ENCODE measurements at places on chromosomes 5 and 9.

DNA sequence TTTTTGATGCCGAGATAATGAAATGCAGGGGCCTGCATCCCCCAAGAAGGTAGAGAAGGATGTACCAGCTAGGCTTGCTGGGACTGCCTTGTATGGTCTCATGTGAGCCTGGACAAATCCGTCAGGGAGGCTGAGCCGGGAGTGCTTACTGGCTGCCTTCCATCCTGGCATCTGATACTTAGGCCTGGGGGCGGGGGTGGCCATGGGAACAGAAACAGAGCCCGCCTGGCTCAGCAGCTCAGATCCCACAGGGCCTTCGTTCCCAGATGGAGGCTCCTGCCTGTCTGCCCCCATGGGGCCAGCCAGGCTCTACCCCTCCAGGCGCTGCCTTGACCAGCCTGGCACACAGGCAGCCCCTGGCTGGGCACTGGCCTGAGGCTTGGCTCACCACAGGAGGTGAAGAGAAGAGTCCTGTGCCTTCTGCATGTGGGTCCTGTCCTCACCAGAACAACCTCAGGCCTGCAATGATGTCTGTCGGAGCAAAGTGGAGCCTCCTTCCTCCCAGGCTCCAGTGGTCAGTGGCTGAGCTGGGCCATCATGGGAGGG lies 10.5 kb upstream of the SPATA31E1 start:
- DNase-seq = no peak

GRCh38 chr9:16959391-16959790 lies 88.9 kb upstream of the BNC2 start:
- DNase-seq = no peak

GRCh38 chr5:111227226-111227782 lies 3.1 kb downstream of the CAMK4 start:
- DNase-seq = peak; percentile 30

- no peak for DNase-seq
Observed at GRCh38 chr9:104555521-104555920, 13.4 kb upstream of the OR13C8 start.

- DNase-seq = no peak
Observed at GRCh38 chr5:27814286-27814685, 775.9 kb upstream of the CDH9 start.

- DNase-seq = no peak
Observed at GRCh38 chr9:95627802-95628201, 111.0 kb upstream of the PTCH1 start.

DNA sequence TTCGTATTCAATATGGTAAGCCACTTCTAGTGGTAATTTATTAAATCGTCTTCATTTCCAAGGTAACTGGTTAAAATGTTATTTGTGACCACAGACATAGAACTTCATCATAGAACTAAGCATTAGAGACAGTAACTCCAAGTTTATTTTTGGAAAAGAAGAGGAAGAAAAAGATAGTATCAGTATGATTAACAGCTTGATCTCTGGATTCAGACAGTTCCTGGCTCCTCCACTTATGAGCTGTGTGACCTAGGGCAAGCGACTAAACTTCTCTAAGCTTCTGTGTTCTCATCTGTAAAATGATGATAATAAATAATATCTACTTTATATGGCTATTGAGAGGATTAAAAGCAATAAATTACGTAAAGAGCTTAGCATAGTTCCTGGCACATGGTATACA lies 29.8 kb upstream of the TNPO1 start:
- DNase-seq = no peak

GRCh38 chr5:114912189-114912920 lies 257.4 kb downstream of the TRIM36 start:
- DNase-seq = no peak

- no peak for DNase-seq
Observed at GRCh38 chr9:132631280-132631679, 38.5 kb downstream of the DDX31 start.

DNA sequence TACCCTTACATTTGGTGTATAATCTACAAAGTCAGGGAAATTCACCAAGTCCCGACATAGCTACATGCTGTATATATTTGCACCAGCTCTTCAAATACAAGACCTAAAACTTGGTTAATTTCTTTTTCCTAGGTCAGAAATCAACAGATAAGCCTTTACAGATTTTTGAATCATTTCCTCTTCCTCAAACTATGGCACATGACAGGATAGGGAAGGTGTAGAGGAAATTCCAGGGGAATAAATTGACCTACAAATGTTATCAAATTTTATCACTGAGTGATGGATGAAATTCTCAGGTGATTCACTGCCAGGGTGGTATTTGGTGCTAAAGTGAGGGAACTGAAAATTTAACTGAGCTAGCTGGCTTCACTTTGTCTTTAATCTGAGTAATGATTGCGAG lies 360.0 kb downstream of the BNC2 start:
- no peak for DNase-seq

- DNase-seq = no peak
Observed at GRCh38 chr5:67795781-67796477, 419.6 kb upstream of the PIK3R1 start.

DNA sequence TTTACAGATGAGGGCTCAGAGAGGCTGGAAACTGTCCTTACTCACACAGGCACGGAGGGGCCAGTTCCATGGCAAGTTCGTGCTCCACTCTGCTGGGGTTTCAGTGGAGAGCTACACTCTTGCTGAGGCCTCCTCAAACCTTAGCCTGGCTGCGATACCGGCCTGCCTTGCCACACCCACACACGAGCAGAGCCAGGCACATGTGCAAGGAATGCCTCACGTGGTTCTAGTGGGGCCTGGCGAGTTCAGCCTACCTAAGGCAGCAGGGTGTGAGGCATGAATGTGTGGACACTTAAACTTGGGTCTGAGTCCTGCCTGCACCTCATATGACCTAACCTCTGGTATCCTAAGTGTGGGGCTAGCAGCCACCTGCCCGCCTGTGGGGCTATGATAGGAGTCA lies 21.5 kb upstream of the PRDM12 start:
- DNase-seq = no peak

GRCh38 chr5:54206580-54207229 lies 103.7 kb downstream of the ARL15 start:
- no peak for DNase-seq

DNA sequence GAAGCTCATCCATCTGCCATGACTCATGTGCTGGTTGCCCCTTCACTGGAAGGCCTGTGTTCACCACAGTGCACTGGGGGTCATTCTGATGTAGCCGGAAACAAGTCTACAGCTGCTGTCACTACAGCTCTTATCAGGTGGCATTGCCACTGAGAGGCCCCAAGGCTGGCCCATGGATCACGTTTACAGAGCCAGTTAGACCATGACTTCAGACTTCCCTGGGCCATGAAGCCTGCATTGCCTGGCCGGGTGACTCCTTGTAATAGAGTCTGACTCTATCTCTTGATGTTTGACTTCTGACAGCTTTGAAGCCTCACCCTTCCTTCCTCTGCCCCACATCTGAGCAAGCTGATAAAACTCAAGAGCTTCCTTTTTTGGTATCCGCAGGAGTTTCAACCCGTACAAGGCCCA lies 473.5 kb upstream of the DAP start:
- peak; percentile 30 for DNase-seq

GRCh38 chr9:124673063-124673462 lies 98.0 kb downstream of the NR6A1 start:
- DNase-seq = no peak

DNA sequence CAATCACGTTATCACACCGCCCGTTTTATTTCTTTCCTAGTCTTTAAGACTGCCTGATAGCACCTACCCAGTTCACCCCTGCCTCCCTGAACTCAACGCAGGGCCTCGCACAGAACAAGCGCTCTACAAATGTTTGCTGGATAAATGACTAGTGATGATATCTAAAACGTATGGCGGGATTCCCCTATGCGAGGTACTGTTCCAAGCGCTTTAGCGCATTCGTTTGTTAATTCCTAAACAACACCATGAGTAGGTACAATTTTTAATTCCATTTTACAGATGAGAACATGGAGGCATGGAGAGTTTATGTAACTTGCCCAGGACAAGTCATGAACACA lies 6.6 kb downstream of the POU4F3 start:
- no peak for DNase-seq

- DNase-seq = no peak
Observed at GRCh38 chr5:122997294-122997693, 39.2 kb downstream of the PPIC start.

GRCh38 chr9:127977884-127978647 lies 2.7 kb downstream of the EEIG1 start:
- peak; percentile 41 for DNase-seq

DNA sequence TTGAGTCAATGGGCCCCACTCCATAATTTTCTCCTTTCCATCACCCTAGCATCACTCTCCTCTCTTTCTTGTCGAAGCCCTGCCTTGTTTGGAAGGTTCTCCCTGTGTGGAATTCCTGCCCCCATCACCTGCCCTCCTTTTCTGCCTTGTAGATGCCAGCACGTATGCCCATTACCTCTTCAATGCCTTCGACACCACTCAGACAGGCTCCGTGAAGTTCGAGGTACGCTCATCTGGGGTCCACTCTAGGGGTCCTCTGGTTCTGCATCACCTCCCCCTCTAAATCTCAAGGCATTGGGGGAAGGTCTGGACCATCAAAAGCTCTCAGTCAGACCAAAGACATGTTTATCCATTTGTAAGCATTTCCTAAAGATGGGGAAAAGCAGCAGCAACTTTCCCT lies 61.8 kb upstream of the GABRP start:
- no peak for DNase-seq

DNA sequence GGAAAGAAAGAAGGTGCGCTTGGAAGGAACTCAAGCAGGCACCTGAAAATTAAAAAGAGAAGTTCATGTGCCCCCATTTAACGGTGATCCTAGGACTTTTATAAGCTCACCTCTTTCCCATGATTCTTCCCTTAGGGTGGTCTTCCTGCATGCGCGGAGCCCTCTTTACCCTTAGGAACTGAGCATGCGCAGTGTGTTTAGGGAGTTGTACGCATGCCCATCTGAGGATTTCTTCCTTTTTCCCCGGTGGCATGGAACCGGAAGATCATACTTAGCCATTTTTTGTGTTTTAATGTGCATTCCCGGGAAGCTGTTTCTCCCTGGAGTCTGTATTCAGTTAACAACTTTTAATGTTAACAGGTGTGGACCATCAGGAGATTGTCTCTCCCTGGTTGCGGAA lies 119.0 kb downstream of the FBXL7 start:
- DNase-seq = no peak

DNA sequence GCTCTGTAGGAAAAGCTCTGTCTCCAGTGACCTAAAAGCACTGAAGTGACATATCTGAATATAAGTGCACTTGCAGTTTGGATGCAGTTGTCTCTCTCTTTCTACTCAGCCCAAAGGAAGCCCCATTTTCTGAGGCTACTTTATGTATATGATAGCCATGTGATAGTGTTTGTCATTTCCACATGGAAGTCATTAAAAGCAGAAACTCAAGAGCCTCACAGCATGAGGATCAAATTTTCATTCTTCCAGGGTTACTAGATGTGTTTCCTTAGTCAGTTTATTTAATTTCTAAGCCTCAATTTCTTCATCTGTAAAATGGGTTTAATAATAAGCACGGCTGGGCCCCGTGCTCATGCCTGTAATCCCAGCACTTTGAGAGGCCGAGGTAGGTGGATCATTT lies 36.7 kb downstream of the RNF44 start:
- no peak for DNase-seq

GRCh38 chr9:93098236-93098946 lies 2.4 kb downstream of the CARD19 start:
- DNase-seq = peak; percentile 81

DNA sequence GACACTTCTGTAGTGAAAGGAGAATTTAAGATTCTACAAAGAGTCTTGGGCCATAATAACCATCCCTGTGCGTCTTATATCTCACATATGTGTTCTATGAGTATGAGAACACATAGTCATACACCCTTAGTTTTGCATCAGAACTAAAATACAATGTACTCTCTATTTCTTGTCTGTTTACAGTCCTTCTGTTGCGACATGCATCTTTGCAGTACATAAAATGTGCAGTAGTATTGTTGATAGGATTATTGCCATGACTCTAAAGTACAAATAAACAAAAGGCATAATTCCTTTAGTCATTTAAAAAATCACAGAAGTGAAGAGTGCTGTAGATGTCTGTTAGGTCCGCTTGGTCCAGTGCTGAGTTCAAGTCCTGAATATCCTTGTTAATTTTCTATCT lies 201.9 kb downstream of the NR3C1 start:
- DNase-seq = no peak
